ENCODE measurements at places on chromosomes 4 and X.

- DNase-seq, result no peak
Observed at GRCh38 chr4:126779001-126779400, 853.8 kb upstream of the INTU start.

GRCh38 chr4:120508036-120508435, 414.5 kb downstream of the PRDM5 start:
- DNase-seq, result no peak

DNA sequence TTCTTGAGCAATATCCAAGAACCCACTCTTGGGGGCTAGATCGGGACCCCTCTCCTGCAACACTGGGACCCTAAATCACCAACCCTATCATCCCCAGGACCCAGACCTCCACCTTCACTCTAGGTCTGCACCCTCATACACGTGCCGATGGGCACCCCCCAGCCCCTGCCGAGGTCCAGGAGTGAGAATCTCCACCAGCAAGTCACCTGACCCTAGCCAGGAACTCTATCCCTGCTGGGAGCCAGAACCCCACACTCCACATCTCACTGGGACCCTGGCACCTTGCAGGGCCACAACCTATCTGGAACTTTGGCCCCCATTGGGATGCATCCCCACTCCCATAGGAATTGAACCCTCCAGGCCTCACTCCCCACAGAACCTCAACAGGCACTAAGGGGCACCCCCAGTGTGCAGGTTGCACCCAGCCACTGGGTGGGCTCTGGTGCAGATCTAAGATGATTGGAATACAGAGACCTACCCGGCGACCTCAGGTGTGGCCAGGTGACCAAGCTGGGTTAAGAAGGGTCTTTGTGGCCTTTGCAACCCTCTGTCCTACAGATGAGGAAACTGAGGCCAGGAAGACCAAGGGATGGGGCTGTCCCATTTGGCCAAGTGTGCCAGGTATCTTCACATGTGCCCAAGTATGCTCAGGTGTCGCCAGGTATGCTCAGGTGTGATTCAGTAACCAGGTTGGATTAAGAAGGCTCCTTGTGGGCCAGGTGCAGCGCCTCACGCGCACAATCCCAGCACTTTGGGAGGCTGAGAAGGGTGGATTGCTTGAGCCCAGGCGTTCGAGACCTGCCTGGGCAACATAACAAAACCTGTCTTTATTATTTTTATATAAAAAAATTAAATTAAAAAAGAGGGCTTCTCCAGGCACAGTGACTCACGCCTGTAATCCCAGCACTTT, 3.1 kb upstream of the DHRSX start:
- no peak for DNase-seq

DNA sequence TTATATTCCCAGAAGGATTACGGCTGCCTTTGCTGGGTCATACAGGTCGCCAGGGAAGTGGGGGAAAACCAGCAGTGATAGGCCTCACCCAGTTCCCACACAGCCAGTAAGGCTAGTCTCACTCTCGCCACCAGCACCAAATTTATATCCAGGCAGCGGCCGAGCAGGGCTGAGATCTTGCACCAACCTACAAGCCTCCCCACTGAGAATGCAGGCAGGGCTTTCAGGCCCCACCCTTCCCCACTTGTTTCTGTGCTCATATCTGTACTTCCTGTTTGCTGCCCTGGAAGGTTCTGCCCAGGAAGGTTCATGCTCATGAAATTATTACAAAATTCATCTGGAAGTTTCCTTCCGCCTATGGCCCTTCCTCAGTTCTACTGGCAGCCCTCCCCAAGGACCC, 179.7 kb downstream of the STIM2 start:
- DNase-seq, result no peak

DNA sequence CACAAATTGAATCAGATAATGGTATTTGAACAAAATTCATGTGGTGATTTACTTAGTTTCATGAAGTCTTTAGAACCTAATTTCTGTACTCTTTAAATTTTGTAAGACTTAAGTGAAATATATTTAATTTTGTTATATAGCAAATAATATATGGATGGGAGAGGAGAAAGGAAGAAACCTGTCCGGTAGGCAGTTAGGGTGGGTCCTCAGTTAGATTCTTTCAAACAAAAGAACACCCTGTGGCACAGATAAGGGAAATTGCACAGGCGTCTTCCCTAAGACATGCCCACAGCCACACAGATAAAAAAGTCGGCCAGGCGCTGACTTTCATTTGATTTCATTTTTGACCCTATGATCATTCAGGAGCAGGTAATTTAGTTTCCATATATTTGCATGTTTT, 25.1 kb upstream of the CTSO start:
- DNase-seq, result no peak

GRCh38 chrX:19990151-19990555, 708 bp downstream of the BCLAF3 start:
- peak; percentile 13 for DNase-seq

DNA sequence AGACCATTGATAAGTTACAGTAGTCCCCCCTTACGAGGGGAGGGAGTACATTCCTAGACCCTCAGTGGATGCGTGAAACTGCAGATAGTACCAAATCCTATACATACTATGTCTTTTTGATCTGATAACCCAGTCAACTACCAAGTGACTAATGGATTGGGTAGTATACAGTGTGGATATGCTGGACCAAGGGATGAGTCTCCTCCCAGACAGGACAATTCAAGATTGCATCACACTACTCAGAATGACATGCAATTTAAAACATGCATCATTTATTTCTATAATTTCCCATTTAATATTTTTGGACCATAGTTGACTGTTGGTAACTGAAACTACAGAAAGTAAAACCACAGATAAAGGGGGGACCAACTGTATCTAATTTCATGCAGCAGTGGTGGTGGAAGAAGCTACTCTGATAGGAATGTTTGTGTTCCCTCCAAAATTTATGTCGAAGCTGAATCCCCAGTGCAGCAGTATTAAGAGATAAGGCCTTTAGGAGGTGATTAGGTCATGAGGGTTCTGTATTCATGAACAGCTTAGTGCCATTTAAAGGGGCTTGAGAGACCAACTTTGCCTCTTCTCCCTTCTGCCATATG, 11.9 kb downstream of the HADH start:
- no peak for DNase-seq

DNA sequence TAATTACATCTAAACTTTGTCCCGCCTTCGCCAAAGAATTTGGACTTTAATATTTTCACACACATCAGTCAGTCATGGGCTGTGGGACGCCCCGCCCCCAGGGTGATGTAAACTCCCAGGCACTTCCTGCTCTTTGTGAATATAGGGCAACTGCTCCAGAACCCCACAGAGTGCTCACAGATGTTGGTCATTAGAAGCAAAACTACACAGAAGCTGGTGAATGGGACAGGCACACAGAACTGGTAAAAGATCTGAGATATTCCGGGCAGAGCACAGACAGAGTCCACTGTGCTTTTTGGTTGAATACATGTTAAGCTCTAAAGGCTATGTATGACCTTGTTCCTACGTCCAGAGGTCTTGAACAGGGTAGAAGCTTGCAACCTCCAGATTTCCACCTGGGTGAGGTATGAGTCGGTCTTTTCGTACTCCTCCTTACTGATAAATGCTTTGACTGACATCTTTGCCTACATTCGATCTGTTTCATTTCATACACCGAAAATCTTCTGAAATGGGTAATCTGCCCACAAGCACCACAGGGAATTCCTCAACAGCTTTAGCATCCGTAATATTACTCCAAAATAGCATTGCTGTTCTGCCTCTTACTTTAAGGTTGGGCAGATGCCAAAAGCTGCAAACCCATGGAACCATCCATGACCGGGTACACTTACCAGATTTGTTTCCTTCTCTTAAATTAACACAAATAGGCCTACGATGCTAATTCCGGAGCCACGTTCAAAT, 144.6 kb downstream of the AMELX start:
- no peak for DNase-seq

DNA sequence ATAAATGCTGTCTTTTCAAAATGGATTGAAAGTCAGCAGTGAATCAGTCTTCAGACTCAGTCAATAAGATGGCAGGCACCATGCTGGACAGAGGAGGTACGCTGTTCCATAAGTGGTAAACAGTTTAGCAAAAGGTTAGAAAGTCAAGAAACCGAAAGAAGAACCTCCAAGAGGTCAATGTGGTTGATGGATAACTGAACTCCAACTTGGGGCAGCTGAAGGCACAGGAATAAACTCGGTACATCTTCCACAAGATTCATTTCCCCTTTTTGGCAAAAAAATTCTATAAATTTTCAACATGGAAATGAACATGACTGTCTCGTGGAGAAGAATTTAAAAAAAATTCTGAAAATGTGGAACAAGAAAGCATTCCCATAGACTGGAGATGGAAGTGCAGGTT, 18.4 kb upstream of the SEL1L3 start:
- DNase-seq, result no peak

GRCh38 chr4:181855307-181855706, 387.9 kb upstream of the TENM3 start:
- DNase-seq, result no peak

DNA sequence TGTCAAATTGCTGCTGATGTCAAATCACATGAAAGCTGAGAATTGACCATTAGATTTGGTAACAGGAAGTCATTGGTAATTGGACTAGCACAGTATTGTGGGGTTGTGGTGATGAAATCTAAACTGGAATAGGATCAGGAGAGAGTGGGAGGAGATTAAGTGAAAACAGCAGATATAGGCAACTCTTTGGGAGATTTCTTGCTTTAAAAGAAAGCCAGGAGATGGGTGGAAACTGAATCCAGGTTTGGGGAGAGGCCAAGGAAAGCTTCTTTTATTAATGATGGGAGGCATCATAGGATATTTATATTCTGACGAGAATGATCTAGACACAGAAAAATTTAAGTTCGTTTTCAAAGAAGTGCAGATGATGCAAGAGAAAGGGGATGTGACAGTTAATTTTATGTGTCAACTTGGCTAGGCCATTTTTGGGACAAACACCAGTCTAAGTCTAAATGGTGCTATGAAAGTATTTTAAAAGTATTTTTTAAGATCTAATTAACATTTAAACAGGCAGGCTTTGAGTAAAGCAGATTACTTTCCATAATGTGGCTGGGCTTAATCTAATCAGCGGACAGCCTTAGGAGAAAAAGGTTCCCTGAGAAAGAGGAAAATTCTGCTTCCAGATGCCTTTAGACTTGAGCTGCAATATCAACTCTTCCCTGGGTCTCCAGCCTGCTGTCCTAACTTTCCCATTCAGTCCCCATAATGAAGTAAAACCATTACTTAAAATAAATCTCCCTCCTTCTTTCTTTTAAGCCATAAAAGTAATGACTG, 24.7 kb downstream of the SEC24D start:
- DNase-seq, result no peak

DNA sequence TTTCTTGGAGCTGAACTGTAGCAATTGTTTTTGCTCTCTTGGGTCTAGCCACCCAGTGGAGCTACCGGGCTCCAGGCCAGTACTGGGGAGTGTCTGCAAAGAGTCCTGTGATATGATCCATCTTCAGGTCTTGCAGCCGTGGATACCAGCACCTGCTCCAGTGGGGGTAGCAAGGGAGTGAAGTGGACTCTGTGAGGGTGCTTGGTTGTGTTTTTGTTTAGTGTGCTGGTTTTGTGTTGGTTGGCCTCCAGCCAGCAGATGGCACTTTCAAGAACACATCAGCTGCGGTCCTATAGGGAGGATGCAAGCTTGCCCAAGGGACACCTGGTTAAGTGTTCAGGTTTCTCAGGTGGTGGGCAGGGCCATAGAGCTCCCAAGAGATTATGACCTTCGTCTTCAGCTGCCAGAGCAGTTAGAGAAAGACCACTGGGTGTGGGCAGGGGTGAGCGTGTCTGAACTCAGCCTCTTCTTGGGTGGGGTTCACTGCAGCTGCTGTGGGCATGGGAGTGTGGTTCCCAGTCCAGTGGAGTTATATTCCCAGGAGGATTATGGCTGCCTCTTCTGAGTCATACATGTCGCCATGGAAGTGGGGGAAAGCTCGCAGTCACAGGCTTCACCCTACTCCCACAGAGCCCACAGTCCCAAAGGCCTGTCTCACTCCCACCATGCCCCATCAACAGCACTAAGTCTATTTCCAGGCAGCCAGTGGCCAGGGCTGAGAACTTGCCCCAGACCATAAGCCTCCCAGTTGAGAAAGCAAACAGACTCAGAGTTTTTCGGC, 811.6 kb downstream of the GLUD2 start:
- no peak for DNase-seq

DNA sequence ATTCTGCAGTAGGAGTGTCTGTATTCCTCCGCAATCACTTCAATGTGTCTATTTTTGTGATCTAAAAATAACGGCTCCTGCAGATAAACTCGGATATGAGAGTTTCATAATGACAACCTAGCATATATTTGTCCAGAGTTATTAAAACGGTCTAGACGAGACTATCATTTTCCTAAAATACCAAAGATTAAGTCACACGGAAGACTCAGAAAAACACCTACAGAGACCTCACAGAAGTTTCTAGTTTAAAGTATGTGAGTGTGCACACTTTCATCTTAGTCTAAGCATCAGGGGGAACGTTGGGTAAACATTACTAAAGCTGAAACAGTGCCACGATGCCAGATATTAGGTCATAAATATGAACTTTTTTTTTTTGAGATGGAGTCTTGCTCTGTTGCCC, 156.9 kb downstream of the AFAP1 start:
- DNase-seq, result no peak

- DNase-seq, result no peak
Observed at GRCh38 chr4:8647626-8648025, 55.1 kb downstream of the CPZ start.

DNA sequence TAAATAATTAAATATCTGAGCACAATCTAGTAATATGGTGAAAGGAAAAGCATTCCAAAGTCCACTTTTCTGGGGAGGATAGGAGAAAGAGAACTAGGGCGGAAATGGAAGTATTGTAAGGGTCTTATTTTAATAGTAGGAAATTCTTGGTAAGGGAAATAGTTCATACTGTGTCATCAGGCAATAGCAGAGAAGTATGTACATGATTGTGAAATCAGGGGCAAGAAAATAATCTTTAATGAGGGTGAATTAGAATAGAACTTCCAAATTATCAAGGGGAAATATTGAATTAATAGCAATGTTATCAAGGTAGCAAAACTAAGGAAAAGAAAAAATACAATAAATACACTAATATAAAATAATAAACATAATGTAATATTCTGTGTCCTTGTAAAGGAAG, 14.8 kb downstream of the GIMD1 start:
- no peak for DNase-seq

- no peak for DNase-seq
Observed at GRCh38 chrX:43985511-43985910, 12.3 kb upstream of the NDP start.

GRCh38 chr4:163638909-163639308, 144.4 kb downstream of the TMA16 start:
- no peak for DNase-seq

- DNase-seq, result no peak
Observed at GRCh38 chr4:105014234-105014633, 132.4 kb upstream of the TET2 start.

DNA sequence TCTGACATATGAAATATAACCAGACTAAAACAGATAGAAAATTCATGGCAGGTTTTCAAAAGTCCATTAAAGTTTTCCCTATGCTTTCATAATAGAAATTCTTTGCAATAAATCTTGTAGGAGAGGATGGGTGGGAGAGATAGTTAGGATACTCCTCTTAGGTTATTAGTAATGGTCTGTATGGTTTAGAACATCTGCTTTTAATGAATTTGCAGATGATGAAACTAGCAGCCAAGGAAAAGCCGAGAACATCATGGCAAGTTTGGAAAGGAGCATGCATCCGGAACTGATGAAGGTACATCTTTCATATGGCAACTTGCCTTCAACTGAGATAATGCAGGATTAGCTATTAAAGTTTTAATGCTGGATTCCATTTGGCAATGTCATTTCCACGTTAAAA, 70.7 kb downstream of the DOCK11 start:
- no peak for DNase-seq
